ENCODE measurements at places on chromosomes 3 and 15. TPM values are rescaled to one million over a fixed set of nuclear protein-coding genes. Genes with fewer than 3 reads are reported as not detected.

The RTP1 gene
- total RNA-seq, result 0.41 TPM

The PRR23C gene
- total RNA-seq, result not detected

The ITIH4 gene
- 6.1 TPM for total RNA-seq

The CDCP1 gene
- total RNA-seq, result 0.41 TPM

The UQCC5 gene
- total RNA-seq, result 2.0 TPM

The LINGO1 gene
- total RNA-seq, result 32.6 TPM

The CD200R1 gene
- 0.82 TPM for total RNA-seq

The CLEC3B gene
- total RNA-seq, result 24.1 TPM

GRCh38 chr15:76994001-76994400, 925 bp upstream of the PSTPIP1 start:
- no peak for DNase-seq

GRCh38 chr3:169171739-169172138, 491.8 kb downstream of the MECOM start:
- no peak for DNase-seq

GRCh38 chr15:55618387-55618786, 30.2 kb upstream of the PYGO1 start:
- no peak for DNase-seq

GRCh38 chr15:64943512-64944225, 32.0 kb downstream of the ANKDD1A start:
- DNase-seq, result no peak

DNA sequence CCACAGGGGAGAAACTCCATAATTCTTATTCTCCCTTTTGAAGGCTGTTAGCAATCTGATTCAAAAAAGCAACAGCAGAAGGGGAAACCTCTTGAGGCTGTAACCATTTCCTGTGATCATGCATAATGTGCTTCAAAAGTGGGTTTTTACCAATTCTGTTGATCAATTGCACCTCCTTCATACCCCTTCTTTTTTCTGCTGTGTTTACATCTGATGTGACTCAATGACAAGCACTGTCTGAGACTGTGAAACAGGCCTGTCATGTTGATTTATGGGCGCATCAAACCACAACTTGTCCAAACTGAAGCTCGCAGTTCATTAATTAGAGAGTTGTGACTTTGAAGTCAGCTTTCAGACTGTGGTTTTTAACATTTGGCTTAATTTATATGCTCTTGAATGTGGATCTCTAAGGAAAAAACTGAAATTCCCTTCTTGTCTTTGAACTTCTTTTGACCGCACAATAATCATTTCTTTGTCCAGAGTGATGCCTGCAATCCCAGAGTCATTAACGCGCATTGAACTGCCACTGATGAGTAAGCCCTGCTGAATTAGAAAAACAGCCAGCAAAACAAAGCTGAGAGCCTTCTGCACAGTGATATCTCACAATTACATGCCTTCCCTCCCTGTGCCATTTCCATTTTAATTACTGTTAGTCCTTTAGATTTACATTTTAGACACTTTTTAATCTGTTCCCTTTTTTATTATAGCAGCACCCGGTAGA, 532.8 kb downstream of the FOXP1 start:
- no peak for DNase-seq

GRCh38 chr15:58452775-58453174, 21.0 kb downstream of the LIPC start:
- no peak for DNase-seq

DNA sequence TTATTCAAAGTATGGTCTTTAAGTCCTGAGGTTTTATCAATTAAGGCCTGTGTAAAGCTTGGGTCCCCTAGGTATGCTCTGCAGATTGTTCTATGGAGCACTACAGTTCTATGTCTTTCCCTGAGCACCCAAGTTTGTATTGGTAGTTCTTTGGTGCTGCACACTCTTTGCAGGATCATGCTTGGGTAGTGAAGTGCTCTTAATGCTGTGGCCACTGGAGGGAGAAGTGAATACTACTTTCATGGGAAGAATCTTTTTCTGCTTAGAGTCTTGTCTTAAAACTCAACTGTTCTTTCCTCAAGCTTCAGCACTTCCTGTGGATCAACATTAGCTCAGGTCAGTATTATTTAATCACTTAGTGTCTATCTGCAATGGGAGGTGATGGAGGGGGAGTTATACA, 93.6 kb upstream of the CFAP20DC start:
- no peak for DNase-seq

- DNase-seq, result peak; percentile 18
These were observed 14.5 kb downstream of the TAGLN3 start for GRCh38 chr3:112013058-112013783.

DNA sequence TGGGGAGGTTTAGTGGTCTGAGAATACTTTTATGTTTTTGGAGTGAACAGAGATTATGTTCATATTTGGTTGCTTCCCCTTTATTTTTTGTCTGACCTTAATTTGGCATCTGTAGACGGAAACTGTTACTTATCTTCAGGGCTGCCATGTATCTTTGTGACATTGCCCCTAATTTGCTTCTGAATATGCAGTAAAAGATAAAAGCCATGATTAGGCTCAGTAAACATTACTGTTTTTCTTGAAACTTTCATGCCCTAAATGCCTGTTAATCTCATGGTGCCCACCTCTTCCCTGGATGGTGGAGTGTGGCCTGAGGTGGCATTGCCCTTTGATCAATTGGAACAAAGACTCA, 106.7 kb downstream of the C3orf70 start:
- DNase-seq, result no peak

- no peak for DNase-seq
These were observed 6.9 kb downstream of the NCKIPSD start for GRCh38 chr3:48678566-48679380.

DNA sequence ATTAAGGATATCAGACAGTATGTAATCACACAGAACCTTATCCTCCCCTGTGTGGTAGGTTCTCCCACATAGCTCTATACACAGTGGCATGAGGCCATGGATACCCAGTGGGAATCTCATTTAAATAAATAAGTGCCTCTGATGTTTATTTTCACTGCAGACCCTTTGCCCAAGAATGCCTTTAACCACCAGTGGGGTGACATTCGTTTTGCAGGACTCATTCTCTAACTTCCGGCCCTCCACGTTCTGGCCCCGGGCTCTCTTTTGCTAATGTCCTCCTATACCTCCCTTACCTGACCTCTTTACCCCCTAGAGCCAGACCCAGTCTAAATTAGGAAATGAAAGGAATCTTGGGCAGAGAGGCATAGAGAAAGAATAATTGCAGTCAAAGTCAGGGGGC, 8.3 kb downstream of the CCDC80 start:
- DNase-seq, result no peak

GRCh38 chr15:40081691-40082194, 26.9 kb downstream of the BMF start:
- DNase-seq, result peak; percentile 71

Measured in frontal cortex (tissue), 4 donors.